ENCODE measurements at places on chromosomes 12 and 14.
A peak's percentile ranks its signal among the peaks of the same experiment; 100 is the strongest.

GRCh38 chr14:61531465-61532122 is 163.7 kb upstream of the HIF1A start:
- no peak for DNase-seq

DNA sequence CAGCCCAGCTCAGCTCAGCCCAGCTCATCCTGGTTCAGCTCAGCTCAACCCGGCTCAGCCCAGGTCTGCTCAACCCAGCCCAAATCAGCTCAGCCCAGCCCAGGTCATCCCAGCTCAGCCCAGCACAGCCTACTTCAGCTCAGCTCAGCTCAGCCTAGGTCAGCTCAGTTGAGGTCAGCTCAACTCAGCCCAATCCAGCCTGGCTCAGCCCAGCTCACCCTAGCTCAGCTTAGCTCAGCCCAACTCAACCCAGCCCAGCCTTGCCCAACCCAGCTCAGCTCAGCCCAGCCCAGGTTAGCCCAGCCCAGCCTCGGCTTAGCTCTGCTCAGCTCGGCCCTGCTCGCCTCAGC is 332.3 kb downstream of the TMEM121 start:
- DNase-seq, result no peak

DNA sequence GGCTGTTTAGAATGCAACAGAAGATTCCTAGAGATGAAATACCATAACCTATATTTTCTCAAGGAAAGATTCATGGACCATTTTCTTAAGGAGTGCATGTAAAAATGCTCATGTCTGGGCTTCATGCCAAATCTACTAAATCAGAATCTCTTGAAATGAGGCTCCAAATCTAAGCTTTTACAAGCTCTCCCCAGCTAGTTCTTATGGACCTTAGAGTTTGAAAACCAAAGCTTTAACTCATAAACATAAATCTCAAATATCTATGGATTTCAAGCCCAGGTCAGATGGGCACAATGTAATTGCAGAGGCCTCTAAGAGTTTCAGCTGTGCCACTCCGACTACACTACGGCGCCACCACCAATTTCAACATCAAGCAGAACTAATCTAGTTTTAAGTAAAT is 117.3 kb upstream of the CAND1 start:
- no peak for DNase-seq

GRCh38 chr14:72430457-72430856 is 463.4 kb downstream of the DPF3 start:
- DNase-seq, result no peak

GRCh38 chr14:26598081-26598671 is 343 bp upstream of the NOVA1 start:
- DNase-seq, result peak; percentile 87

GRCh38 chr14:76844223-76844622 is 18.0 kb downstream of the LRRC74A start:
- DNase-seq, result peak; percentile 62

- no peak for DNase-seq
These were observed 279.7 kb upstream of the SOX5 start for GRCh38 chr12:24229031-24229700.

DNA sequence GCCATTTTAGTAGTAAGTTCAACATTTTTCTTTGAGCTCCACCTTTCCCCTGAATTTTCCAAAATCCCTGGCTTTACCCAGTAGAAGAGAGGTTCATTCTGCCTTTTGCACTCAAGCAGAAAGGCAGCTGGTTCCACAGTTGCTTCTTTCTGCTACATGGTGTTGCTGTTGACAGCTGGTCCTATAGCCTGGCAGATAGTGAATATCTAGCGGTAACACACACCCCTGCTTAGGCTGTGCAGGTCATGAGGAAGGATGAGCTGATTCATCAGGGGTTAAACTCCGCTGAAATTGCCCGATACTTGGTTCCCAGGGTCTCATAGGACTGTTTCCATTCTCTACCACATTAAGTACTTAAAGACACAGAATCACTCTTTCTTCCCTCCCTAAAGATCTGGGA is 62.4 kb downstream of the PUS7L start:
- DNase-seq, result no peak

- no peak for DNase-seq
These were observed 240.5 kb downstream of the C12orf75 start for GRCh38 chr12:105570944-105571343.

Measured in tibial artery (tissue), 4 donors.